ENCODE measurements at places on chromosomes 3 and 15.

DNA sequence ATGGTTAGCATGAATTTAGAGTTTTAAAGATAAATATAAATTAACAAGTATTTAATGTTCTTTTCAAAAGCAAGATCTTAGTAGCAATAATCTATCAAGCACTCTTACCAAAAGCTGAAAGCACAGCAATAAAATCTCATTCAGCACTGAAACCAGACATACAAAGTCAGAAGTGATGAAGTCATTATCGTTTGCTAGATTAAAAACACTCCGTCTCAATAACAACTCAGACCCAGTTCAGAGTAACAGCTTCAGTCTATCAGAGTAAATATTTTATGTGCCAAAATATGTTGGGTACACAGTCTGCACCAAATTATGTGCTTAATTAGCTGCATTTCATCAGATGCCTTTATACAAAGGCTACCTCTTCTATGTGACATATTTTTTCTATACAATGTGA lies 41.6 kb downstream of the CPA3 start:
- no peak for DNase-seq

DNA sequence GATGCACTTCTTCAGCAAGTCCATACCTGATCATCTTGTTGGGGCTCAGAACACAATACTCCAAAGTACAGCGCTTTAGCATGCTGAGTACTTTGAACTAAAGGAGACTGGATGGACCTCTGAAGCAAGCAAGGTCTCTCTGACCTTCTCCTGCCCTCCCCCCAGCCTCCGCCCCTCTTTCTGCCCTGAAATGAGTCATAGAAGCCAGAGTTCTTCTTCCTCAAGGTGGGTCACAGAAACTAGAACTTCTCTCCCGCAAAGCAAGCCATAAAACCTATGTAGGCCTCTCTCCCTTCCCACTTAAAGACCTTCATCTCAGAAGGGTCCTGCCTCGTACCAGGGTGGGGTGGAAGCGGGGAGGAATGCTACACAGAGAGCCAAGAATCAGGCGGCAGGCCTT lies 230.5 kb upstream of the PROK2 start:
- DNase-seq, result no peak

GRCh38 chr15:101088788-101089578 lies 162.9 kb downstream of the CHSY1 start:
- DNase-seq, result peak; percentile 84

- no peak for DNase-seq
Measured at GRCh38 chr3:182795389-182795782, 2.1 kb downstream of the ATP11B start.

- DNase-seq, result no peak
Measured at GRCh38 chr3:16174026-16174355, 489 bp upstream of the GALNT15 start.

- no peak for DNase-seq
Measured at GRCh38 chr3:10015461-10015904, 10.8 kb upstream of the FANCD2 start.

GRCh38 chr3:9947025-9947995 lies 4.9 kb downstream of the PRRT3 start:
- DNase-seq, result no peak

DNA sequence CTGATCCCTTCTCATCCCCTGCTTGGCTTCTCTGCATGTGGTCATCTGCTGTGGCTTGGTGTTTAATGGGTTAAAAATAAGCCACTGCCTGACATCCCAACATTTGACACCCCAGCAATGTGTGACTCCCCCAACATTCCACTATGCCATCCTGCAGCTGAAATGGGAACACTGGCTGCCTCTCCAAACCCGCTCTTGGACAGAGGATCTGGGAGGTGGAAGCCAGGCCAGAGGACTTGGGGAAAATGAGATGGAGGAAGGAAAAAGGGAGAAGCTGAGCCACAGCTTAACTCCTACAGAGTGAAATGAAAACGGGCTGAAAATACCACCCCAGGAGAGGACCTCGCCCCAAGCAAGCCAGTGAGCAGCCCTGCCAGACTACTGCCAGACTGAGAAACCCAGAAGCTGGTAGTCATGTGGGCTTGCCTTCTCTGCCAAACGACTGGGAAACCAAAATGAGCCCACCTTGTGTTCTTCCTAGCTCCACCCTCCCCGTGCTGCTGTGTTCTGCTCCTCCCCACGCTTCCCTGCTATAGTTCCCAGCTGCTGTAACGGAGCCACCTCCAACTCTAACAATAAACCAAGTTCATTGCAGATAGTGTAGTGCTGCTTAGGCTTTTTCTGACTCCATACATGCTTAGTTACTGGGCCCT lies 13.7 kb downstream of the MAP1A start:
- no peak for DNase-seq

DNA sequence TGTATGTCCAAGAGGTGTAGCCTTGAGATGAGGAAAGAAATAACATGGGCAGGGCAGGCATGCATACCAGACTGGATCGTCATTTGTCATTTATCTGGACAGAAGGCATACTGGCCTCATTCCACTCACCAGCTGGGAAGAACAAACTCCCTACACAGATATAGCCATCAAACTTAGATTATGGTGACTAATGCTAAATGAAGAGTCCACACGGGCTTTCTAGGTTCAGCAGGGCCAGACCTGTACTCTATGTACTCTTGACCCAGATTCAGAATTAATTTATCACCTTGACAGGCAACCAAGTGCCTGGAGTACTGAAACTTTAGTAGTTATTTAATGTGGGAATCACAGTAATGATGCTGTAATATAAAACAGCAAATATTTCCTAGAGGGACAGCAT lies 164.3 kb upstream of the IL12A start:
- no peak for DNase-seq

- DNase-seq, result no peak
Measured at GRCh38 chr3:188351648-188352047, 197.7 kb downstream of the LPP start.

DNA sequence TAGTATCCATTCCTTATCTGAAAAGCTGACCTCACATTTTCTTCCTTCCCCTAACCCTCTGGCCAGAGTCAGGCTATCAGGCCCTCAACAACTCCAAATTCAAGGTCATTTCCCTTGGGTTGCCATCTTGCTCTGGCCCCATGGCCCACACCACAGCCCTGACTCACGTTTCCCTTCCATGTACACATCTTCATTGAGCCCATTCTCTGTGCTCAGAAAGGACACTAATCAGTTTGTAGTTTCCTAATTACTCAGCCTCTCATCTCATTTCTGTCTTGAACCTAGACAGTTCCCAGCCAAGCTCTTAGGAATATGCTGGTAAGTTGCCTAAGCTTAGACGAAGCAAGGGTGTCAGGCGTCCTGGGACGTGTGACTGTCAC lies 14.9 kb downstream of the TGM5 start:
- no peak for DNase-seq

DNA sequence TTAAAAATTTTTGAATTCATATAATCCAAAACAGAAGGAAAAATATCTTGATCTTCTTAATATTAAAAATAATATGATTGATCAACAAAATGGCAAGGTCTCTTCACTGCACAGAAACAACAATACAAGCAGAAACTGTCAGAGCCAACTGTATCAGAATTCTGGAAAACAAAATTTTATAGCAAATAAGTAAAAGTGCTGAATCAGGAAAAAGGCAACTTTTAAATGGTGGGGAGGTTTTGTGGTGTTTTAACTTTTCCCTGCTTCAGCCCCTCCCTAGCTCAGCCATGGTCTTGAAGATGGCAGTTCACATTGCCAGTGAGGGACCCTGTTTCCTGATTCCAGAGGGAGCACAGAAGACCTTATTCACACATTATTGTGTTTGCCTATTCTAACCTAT lies 37.6 kb downstream of the SPESP1 start:
- no peak for DNase-seq

DNA sequence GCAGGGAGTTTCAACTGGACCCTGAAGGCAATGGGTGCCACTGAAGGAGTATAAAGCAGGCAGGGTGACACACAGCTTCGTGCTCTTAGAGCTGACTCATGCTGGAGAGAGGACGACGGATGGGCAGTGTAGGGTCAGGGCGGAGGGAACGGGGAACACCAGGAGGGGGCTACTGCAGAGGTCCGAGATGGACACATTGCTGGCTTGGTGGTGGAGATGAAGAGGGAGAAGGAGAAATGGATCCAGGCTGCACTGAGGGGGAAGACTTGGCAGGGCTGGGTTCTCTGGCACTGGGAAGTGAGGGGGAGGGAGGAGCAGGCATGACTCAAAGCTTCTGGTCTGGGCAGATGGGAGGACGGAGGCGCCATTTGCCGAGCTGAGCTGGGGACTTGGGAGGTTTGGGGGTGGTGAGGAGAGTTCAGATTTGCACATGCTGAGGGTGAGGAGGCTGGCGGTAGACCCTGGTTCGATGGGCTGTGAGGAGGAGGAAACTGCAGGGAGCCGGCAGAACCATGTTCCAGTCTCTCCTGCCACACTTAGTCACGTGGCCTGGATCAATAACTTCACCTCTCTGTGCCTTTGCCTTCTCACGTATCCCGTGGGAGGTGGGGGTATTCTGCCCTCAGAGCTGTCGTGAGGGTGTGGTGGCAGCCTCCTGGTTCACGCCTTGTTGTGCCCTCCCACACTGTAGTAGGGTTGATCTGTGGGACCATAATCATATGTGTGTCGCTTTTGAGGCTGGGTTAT lies 4.6 kb upstream of the KCTD6 start:
- DNase-seq, result no peak

DNA sequence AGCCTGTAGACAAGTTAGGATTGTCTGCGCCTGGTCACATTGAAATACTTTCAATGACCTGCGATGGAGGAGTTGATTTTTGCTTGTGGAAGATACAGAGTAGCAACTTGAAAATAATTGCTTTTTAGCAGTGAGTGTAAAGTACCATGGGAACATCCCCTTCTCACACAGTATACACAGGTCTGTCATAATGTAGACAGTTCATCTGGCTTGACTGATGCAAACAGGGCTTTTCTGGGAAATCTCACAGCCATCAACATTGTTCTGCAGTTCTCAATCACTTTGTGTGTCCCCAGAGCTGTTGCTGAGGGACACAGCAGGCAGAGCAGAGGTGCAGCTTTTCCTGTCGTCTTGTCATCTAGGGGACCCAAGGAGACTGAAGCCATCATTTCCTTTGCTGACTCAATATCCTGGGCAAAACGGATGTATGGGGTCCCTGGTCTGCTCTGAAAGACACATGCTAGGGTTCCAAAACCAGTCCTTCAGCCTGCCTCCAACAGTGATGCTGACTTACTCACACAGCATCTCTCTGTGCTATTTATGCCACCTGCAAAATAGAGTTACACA lies 5.3 kb upstream of the REC114 start:
- DNase-seq, result no peak
